Fibroblast of skin of left biceps (primary cell): ENCODE measurements at places on chromosomes 2 and 18.

GRCh38 chr18:14189858-14190257 is 57.6 kb upstream of the ZNF519 start:
- no peak for DNase-seq

DNA sequence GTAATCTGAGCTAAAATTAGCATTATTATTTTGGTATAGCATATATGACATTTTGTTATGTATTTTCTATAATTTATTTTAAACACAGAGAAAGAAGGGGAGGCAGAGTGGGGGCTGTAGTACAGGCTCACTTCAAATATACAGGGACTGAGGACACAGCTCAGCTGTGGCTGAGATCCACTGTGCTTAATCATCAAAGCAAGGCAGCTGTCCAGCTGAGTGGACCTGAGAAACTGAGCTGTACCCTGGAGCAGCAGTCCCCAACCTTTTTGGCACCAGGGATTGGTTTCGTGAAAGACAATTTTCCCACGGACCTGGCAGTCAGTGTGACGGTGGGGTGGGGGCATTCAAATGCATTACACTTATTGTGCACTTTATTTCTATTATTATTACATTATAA is 687.2 kb downstream of the RNF144A start:
- DNase-seq, result no peak

GRCh38 chr2:192153561-192153960 is 41.2 kb downstream of the TMEFF2 start:
- no peak for DNase-seq

GRCh38 chr2:79984476-79984875 is 320.1 kb downstream of the LRRTM1 start:
- DNase-seq, result no peak

DNA sequence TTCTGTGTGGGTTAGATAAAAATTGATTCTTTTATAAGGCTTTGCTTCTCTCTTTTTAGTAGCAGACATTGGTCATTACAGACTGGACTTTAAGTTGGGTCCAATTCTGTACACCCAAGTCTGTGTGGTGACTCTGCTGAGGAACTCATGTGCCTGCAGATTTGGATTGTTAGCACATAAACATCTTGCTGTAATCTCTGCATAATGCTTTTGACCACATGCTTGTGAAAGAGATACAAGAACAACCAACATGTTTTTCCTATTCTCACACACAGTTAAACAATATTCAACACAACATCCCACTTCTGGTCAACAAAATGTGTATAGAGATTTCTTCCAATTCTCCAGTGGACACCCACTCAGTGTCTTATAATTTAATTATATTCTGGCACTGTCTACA is 270.1 kb downstream of the RDH14 start:
- DNase-seq, result no peak

GRCh38 chr2:213216461-213216860 is 65.0 kb upstream of the IKZF2 start:
- no peak for DNase-seq

- DNase-seq, result no peak
These were observed 134.5 kb downstream of the CCBE1 start for GRCh38 chr18:59562751-59563150.

- DNase-seq, result no peak
These were observed 13.9 kb upstream of the ID2 start for GRCh38 chr2:8667896-8668512.

DNA sequence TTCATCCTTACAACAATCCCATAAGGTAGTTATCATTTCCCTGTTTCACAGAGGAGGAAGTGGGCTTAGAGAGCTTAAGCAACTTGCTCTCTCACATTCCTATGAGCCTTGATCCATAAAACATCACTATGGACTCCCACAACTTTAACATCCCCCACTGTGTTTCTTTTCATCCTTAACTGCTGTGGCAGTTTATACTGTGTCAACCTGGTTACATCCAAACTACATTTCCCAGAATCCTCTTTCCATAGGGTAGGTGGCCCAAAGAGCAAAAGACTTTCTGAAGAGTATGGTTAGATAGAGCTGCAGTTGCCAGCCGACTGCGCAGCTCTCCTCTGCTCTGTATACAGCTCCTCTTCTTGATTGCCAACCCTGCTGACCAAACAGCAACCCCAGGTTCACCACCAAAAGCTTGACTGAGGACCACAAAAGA is 22.5 kb downstream of the MAP3K2 start:
- no peak for DNase-seq

DNA sequence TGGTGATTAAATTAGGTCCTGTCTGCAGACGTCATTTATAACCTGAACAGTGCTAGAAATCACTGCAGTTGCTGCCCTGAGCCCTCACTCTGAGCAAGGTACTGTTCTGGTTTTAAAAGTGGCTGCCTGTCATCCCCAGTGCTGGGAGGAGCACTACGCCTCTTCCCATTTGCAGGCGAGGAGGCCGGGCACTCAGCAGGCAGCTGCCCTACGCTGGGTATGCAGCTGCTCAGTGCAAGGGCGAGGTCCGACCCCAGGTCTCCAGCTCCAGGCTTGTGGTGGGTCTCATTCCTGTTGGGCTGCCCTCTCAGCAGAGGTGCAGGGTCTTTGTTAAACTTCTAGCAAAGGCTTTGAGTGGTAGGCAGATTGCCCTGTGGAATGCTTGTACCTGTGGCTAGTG is 15.7 kb downstream of the CNDP2 start:
- DNase-seq, result no peak

DNA sequence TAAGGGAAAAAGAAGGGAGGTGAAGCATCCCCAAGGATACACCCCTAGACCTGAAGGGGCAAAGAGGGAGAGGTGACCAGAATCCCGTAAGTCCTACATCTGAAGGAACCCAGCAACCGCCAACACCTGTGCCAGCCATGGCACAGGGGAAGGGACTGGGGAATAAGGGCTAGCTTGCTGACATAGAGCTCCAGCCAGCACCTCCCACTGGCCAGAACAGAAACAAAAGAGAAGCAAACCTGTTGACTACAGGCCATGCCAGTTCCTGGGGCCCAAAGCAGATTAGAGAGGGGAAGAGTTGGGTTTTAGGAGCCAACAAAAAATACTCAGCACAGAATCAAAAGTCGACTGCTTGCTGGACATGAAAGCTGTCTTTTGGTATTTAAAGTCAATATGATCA is 244.6 kb downstream of the SUCLG1 start:
- no peak for DNase-seq

DNA sequence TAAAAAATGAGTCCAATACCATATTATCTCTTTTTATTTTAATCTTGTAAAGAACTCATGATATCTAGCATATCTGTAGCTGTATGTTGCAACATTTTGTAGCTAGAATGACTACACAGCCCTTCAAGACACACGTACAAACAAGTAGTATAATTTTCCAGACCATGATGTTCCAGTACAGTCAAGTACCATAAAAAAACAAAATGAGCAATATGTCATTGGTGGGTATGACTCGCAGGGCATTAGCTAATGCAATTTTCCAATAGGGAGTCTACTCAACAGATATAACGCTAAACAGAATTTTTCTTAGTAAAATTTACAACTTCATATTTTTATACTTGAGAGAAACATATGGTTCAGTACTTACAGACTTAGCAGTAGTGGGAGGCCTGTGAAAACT is 53.6 kb upstream of the UGP2 start:
- no peak for DNase-seq
